ENCODE measurements at places on chromosomes 11 and 22. TPM values are rescaled to one million over a fixed set of nuclear protein-coding genes. Genes with fewer than 3 reads are reported as not detected.

Gene GLB1L2
- total RNA-seq: 21.6 TPM

Gene SEPTIN3
- total RNA-seq: not detected

Gene SAA4
- not detected for total RNA-seq

Gene FAM180B
- total RNA-seq: not detected

Gene ENTHD1
- total RNA-seq: not detected

Gene MPZL2
- 42.5 TPM for total RNA-seq

Gene UBQLN3
- 1.0 TPM for total RNA-seq

Gene GAL3ST1
- 1.1 TPM for total RNA-seq

DNA sequence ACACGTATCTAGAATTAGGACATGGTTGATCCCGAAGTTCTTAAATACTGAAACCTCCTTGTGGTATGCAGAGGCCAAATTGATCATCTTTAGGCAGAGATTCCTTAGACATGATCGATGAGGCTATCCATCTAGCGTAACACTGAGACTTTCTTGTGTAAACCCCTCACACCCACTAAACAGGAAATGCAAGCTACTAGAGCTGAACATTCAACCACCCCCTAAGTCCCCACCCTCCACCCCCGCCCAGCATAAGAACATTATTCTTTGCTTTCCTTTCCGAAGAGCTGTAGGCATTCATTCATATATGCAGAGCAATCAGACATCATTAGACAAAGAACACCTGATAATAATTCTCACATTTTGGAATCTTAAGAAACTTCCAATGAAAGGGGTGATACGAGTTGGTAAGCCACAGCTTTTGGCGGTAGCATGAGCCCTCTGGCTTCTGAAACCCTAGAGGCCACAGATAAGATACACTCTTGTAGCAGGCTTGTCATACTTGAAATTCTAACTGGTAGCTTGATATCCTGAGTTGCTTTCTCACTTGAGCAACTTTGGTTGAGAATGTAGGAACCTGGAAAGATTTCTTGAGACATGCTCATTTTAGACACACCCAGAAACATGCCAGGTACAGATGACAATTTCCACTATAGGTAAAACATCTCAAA is 42.2 kb downstream of the FLI1 start:
- no peaks in the 10 kb centered on the region for H3K27me3 ChIP-seq
- no peaks in the 10 kb centered on the region for H3K36me3 ChIP-seq
- H3K27ac ChIP-seq: no peak overlapping the region
- no peaks in the 10 kb centered on the region for H3K4me1 ChIP-seq
- H3K4me3 ChIP-seq: no peak overlapping the region
- DNase-seq: no peak

DNA sequence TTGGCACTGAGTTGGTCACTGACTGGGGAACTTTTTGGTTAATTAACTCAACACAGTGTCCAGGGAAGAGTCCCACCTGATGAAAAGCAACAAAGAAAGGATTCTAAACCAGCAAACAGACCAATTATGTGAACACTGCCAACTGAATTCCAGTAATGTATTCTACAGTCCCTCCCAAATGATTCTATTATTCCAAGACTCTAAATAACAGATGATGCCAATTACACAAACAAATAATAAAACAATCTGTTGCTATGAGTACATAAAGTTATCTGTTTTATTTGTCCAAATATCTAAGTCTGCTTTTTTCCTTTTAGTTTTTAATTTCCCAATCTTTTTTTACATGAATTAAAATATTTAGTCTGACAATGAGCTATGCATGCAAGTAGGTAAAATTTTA is 98.3 kb upstream of the TP53AIP1 start:
- H3K27ac ChIP-seq: no peak overlapping the region
- H3K4me1 ChIP-seq: no peaks in the 10 kb centered on the region
- no peak for DNase-seq

GRCh38 chr22:25392584-25392983 is 171.9 kb upstream of the GRK3 start:
- H3K36me3 ChIP-seq: no peaks in the 10 kb centered on the region
- no peak overlapping the region for H3K4me3 ChIP-seq
- H3K27me3 ChIP-seq: no peaks in the 10 kb centered on the region
- DNase-seq: no peak
- peaks cover 2% of the 10 kb centered on the region for H3K4me1 ChIP-seq
- no peak overlapping the region for H3K27ac ChIP-seq

DNA sequence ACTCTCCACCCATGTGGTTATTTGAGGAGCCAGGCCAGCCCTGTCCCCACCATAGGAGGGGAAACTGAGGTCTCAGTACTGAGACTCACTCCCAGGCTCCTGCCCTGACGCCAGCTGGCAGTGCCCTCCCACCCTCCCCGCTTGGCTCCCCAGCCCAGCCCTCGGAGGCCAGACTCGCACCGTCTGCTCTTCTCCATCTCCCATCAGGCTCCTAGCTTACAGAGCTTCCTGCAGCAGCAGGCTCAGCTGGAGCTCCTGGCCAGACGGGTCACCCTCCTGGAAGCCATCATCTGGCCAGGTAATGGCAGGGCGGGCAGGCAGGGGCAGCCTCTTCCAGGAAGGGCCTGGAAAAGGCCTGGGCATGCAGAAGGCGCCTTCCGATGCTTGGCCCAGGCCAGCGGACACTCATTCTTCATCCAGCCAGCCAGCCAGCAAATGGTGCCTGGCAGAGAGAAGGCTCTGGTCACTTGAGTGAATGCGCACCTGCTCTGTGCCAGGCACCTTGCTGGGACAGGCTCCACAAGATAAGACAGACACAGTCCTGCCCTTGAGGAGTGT is 12.6 kb downstream of the RHBDD3 start:
- no peaks in the 10 kb centered on the region for H3K36me3 ChIP-seq
- H3K27me3 ChIP-seq: no peaks in the 10 kb centered on the region
- no peak overlapping the region for H3K27ac ChIP-seq
- H3K4me1 ChIP-seq: no peaks in the 10 kb centered on the region
- H3K4me3 ChIP-seq: no peak overlapping the region

GRCh38 chr11:129766898-129767604 is 48.6 kb upstream of the TMEM45B start:
- H3K4me1 ChIP-seq: no peaks in the 10 kb centered on the region
- H3K27ac ChIP-seq: no peak overlapping the region
- no peaks in the 10 kb centered on the region for H3K27me3 ChIP-seq
- DNase-seq: no peak
- no peaks in the 10 kb centered on the region for H3K36me3 ChIP-seq

DNA sequence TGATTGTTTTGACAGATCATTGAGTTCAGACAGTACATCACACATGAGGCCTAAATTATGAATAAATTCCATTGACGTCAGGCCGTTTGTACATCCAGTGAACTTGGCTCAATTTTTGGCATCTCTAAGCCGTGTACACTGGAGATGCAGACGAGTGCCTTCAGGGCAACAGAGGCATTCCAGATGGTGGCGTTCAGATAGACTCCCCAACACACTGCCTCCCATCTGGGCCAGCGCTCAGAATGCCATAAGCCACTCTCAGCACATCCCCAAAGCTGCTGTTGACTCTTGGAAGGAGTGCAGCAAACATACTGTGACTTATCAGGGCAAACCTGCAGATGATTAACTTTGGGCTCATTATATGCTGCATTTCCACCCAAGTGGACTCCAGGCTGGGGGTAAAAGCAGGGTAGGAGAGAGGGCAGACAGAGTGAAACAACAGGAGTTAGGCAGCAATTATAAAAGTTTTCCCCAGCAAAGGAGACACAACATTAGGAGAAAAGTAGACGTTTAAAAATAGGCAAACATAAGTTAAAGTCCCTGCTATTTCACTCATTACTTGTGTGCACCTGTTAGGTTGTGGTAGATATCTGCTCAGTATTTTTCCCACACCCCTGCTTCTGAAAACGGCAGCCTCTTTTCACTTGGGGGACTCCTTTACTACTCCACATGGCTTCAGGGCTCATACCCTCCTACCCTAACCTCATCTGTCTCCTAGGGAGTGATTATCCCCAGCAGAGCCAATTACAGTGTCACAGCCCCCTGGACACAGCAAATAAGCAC is 60.2 kb upstream of the PDE3B start:
- DNase-seq: no peak
- H3K36me3 ChIP-seq: no peaks in the 10 kb centered on the region
- H3K27ac ChIP-seq: no peak overlapping the region

DNA sequence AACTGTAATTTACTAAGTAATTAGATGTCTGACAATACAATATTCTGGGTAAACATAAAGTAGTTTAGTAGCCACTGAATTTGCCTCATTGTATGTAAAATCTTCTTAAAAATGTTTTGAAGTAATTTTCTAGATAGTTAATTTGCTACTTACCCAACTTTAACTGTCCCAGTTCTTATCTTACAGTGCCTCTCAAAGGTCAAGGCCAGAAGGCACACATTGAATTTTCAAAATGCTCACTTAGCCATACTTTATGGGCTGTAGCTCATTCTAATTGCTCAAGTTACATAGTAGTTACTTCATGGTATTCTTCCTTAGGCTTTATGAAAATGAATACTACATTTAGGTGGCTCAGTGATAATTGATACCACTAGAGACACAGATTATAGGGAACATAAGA is 666.6 kb downstream of the CNTN5 start:
- no peak for DNase-seq
- no peaks in the 10 kb centered on the region for H3K36me3 ChIP-seq
- H3K27me3 ChIP-seq: no peaks in the 10 kb centered on the region

DNA sequence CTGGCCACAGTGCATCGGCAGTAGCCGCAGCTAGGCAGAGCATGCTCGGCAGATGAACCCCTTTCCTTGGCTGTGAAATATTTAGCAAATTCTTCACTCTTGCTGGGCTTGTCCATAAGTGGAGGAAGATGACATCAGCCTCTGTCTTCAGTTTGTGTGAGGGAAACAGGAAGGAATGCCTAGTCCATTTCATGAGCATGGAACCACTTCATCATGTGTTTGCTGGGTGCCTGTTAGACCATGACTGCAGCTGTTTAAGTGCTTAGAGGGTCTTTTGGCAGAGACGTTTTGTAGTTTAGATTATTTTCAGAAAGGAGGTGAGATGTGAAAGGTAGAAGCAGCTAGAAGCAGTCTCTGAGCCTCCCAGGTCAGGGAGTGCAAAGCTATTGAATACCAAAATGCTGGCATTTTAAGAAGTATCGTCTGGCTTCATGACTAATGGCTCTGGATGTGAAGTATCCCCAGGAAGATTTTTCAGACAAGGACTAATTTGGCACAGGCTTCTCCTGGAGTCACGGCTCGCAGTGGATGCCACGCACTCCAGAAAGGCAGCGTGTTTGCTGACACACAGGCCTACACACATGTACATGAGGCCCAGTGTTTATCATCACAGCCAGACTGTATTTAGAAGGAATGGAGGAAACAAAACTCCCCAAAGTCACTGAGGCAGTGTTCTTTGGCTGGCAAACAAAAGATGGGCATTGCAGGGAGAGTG is 43.1 kb upstream of the GRAMD1B start:
- no peaks in the 10 kb centered on the region for H3K27me3 ChIP-seq
- no peak overlapping the region for H3K4me3 ChIP-seq
- no peaks in the 10 kb centered on the region for H3K36me3 ChIP-seq

DNA sequence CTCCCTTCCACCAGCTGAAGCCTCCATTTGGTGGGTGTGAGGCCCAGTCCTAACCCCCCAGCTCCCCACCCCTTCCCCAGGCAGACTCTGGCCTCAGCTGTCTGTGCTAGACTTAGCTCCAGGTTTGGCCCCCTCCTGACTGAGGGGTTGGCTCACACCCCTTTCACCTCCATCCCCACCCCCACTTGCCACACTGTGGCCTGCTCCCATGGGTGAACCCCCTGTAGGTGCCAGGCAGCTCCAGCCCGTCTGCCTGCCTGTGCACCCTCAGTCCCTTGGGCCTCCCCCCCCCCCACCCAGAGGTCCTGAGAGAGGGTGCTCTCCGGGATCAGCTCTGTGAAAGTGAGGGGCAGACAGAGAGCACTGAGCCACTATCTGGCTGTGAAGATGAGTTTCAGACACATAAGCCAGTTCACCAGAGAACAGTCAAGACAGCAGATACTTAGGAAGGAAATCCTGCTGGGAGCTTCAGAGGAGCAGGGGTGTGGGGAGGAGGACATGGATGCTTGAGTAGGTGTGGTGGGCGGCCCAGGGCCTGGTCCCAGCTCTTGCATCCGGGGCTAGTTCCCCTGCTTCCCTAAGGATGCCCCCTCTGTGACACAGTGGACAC is 36.2 kb downstream of the PPM1F start:
- DNase-seq: no peak
- no peaks in the 10 kb centered on the region for H3K27me3 ChIP-seq
- H3K27ac ChIP-seq: no peak overlapping the region
- peaks cover 10% of the 10 kb centered on the region for H3K4me1 ChIP-seq
- H3K4me3 ChIP-seq: no peak overlapping the region
- no peaks in the 10 kb centered on the region for H3K36me3 ChIP-seq

- H3K27me3 ChIP-seq: no peaks in the 10 kb centered on the region
- H3K27ac ChIP-seq: no peak overlapping the region
- H3K4me1 ChIP-seq: peaks cover 2% of the 10 kb centered on the region
- no peak for DNase-seq
Measured at GRCh38 chr11:120668537-120668936, 157.0 kb downstream of the GRIK4 start.

- H3K4me1 ChIP-seq: peaks cover 6% of the 10 kb centered on the region
- H3K27ac ChIP-seq: no peak overlapping the region
- H3K36me3 ChIP-seq: no peaks in the 10 kb centered on the region
- H3K27me3 ChIP-seq: no peaks in the 10 kb centered on the region
- H3K4me3 ChIP-seq: no peak overlapping the region
- no peak for DNase-seq
Measured at GRCh38 chr11:117010808-117011540, 87.3 kb downstream of the SIK3 start.

GRCh38 chr11:95338430-95338991 is 107.5 kb upstream of the SESN3 start:
- H3K4me3 ChIP-seq: no peak overlapping the region
- H3K27ac ChIP-seq: peak overlapping the region; percentile 50
- peak; percentile 87 for DNase-seq
- H3K27me3 ChIP-seq: no peaks in the 10 kb centered on the region
- H3K4me1 ChIP-seq: peaks cover 16% of the 10 kb centered on the region
- no peaks in the 10 kb centered on the region for H3K36me3 ChIP-seq

DNA sequence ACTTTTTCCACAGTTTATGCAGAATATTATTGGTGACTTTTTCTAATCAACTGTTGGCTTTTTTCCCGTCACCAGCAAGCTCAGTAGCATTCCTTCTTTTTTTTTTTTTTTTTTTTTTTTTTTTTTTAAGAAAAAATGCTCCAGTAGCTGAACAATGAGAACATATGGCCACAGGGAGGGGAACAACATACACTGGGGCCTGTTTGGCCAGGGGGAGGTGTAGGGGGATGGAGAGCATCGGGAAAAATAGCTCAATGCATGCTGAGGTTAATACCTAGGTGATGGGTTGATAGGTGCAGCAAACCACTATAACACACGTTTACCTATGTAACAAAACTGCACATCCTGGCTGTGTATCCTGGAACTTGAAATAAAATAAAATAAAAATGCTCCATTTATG is 82.5 kb downstream of the ARHGAP42 start:
- no peaks in the 10 kb centered on the region for H3K27me3 ChIP-seq
- no peak overlapping the region for H3K27ac ChIP-seq
- H3K4me1 ChIP-seq: no peaks in the 10 kb centered on the region
- DNase-seq: no peak
- H3K36me3 ChIP-seq: no peaks in the 10 kb centered on the region

- DNase-seq: no peak
- no peaks in the 10 kb centered on the region for H3K36me3 ChIP-seq
- H3K27me3 ChIP-seq: no peaks in the 10 kb centered on the region
- no peak overlapping the region for H3K4me3 ChIP-seq
- H3K4me1 ChIP-seq: no peaks in the 10 kb centered on the region
Measured at GRCh38 chr11:96396637-96397036, 6.8 kb downstream of the JRKL start.

All from ovary (tissue), 10 donors.